Hematopoietic multipotent progenitor cell treated with erythropoietin and hydrocortisone succinate and interleukin-3 and kit ligand, for 4 days (in vitro differentiated cells): ENCODE measurements at places on chromosomes 1 and 21.

- no peak for DNase-seq
Observed at GRCh38 chr1:150271291-150271959, 1.2 kb upstream of the C1orf54 start.

- peak; percentile 52 for DNase-seq
Observed at GRCh38 chr21:37829447-37829846, 86.8 kb downstream of the KCNJ6 start.

- no peak for DNase-seq
Observed at GRCh38 chr1:99811747-99812146, 38.4 kb upstream of the AGL start.

GRCh38 chr1:2591581-2592261 is 5.1 kb downstream of the PRXL2B start:
- no peak for DNase-seq

DNA sequence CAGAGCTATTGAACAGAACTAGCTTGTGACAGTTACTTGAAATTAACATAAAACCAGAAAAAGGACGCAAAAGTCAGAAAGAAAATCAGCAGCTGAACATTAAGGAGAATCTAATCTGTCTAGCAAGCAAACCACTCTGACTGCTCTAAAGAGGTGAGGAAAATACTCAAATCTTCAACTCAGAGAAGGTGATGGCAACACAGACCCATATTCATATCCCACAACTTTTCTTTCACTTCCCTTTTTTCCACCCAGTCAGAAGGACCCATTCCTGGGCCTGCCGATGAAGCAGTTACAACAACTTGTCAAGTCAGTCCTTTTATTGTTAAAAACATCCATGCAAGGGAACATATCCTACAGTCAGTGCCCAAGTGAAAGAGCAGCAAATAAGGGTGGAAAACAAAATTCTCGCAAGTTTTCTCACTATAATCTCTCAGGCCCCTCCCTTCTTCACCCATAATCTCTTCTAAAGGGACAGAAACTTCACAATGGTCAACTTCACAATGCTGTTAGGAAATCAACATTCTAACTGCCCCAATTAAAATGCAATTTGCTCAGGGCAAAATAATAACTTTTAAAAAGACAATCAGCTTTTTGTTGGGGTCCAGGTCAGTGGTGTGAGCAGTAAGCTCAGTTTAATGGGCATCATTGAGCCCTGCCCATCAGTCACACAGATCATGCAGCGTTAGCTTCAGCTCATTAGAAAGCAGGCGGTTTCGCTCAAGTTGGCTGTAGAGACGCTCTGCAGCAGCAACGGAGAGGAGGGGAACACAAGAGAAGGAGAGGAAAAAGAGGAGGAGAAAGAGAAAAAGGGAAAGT is 3.6 kb upstream of the NUP210L start:
- DNase-seq = no peak

GRCh38 chr1:81144240-81144825 is 656.4 kb upstream of the ADGRL2 start:
- no peak for DNase-seq

GRCh38 chr1:155186794-155187455 is 13.3 kb downstream of the TRIM46 start:
- DNase-seq = no peak

DNA sequence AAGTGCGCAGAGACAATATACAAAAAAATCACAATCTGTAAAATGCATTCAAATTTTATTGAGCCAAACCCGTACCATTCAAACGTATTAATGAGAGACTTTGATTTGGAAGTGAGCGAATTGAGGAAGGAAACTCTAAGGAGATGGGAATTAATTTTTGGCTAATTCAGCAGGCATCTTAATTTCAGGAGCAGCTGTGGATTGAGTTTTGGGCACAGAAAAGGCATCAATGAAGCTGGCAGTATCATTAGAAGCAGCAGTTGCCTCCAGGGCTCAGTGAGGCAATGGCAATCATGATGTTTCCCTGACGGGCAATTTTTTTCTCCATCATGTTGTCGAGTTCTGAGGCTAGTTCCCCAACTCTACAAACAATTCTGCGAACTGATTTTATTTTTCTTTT is 2041.6 kb downstream of the NCAM2 start:
- DNase-seq = no peak

DNA sequence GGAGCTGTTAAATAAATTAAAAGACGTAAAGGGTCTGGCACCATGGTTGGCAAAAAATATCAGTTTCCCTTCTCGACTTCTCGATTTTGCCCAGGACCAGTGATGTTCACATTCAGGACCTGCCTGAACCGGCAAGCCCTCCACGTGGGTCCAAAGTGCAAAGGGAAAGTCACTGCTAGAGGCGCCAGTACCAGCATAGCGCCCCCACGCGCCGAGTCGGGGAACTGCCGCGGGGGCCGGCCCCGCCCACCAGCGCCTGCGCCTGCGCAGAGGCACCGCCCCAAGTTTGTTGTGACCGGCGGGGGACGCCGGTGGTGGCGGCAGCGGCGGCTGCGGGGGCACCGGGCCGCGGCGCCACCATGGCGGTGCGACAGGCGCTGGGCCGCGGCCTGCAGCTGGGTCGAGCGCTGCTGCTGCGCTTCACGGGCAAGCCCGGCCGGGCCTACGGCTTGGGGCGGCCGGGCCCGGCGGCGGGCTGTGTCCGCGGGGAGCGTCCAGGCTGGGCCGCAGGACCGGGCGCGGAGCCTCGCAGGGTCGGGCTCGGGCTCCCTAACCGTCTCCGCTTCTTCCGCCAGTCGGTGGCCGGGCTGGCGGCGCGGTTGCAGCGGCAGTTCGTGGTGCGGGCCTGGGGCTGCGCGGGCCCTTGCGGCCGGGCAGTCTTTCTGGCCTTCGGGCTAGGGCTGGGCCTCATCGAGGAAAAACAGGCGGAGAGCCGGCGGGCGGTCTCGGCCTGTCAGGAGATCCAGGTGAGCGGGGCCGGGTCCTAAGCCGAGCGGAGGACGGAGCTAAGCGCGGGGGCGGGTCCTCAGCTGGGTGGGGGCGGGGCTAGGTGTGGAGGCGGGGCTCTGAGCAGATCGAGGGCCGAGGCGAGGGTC is at the start of gene PINK1:
Gene PINK1 (plus strand): TSS at position 269 of the 875 bp plus-strand sequence. CDS start 91 bp downstream, at position 360.
- DNase-seq = peak; percentile 87

GRCh38 chr1:171233183-171233582 is 15.1 kb upstream of the FMO1 start:
- DNase-seq = no peak
